ENCODE measurements at places on chromosomes 7 and 10.

- H3K36me3 ChIP-seq, result no peaks in the 10 kb centered on the region
- H3K4me1 ChIP-seq, result no peaks in the 10 kb centered on the region
- no peaks in the 10 kb centered on the region for H3K27me3 ChIP-seq
These were observed 317.6 kb upstream of the PLXDC2 start for GRCh38 chr10:19498393-19499290.

- no peak overlapping the region for H3K4me3 ChIP-seq
- no peaks in the 10 kb centered on the region for H3K36me3 ChIP-seq
- ATAC-seq, result no peak
- peaks cover 14% of the 10 kb centered on the region for H3K4me1 ChIP-seq
- H3K27ac ChIP-seq, result no peak overlapping the region
These were observed 357.1 kb upstream of the AOAH start for GRCh38 chr7:37081436-37081835.

DNA sequence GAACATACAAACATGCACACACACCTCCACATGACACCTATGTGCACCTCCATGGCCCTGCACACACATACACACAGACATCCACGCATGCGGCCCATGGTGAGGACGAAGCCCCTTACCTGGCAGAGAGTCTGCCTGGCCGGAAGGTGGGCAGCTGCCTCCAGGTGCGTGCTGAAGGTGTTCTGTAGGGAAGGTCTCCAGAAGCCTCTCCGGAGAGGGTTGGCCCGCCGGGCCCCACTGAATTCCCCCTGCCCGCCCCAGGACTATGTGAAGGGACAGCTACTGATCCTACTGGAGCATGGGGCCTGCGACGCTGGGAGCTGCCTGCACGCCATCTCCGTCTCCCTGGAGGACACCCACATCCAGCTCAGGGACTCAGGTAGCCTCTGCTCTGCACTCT is 8.5 kb upstream of the ZNF467 start:
- H3K4me1 ChIP-seq, result no peaks in the 10 kb centered on the region
- H3K27ac ChIP-seq, result no peak overlapping the region

- H3K36me3 ChIP-seq, result no peaks in the 10 kb centered on the region
- no peak overlapping the region for H3K4me3 ChIP-seq
- no peak for ATAC-seq
These were observed 4.1 kb upstream of the RNF148 start for GRCh38 chr7:122706836-122707235.

DNA sequence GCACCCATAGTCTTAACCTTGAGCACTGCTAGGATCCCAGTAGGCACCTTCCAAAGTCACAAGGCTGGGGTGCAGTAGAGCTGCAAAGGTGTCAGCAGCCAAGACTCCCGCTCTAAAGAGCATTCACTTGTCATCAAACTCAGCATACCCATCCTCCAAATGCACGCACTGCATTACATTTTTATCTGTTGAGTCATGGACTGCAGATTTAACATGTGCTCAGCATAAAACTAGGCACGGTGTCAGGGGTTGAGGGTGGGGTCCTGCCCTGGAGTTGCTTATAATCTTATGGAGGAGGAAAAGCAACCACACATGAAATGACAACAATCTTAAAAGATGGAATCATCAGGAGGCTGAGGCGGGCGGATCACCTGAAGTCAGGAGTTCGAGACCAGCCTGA is 102.6 kb downstream of the PARP12 start:
- H3K4me1 ChIP-seq, result no peaks in the 10 kb centered on the region
- no peak overlapping the region for H3K27ac ChIP-seq
- H3K27me3 ChIP-seq, result no peaks in the 10 kb centered on the region
- H3K36me3 ChIP-seq, result no peaks in the 10 kb centered on the region

GRCh38 chr10:122638106-122638505 is 61.5 kb downstream of the C10orf120 start:
- H3K4me1 ChIP-seq, result no peaks in the 10 kb centered on the region
- H3K36me3 ChIP-seq, result no peaks in the 10 kb centered on the region
- no peaks in the 10 kb centered on the region for H3K27me3 ChIP-seq
- ATAC-seq, result no peak
- no peak overlapping the region for H3K27ac ChIP-seq

- no peak for ATAC-seq
- no peak overlapping the region for H3K27ac ChIP-seq
- no peaks in the 10 kb centered on the region for H3K27me3 ChIP-seq
- H3K4me3 ChIP-seq, result no peak overlapping the region
These were observed 20.7 kb downstream of the AVL9 start for GRCh38 chr7:32515890-32516550.

DNA sequence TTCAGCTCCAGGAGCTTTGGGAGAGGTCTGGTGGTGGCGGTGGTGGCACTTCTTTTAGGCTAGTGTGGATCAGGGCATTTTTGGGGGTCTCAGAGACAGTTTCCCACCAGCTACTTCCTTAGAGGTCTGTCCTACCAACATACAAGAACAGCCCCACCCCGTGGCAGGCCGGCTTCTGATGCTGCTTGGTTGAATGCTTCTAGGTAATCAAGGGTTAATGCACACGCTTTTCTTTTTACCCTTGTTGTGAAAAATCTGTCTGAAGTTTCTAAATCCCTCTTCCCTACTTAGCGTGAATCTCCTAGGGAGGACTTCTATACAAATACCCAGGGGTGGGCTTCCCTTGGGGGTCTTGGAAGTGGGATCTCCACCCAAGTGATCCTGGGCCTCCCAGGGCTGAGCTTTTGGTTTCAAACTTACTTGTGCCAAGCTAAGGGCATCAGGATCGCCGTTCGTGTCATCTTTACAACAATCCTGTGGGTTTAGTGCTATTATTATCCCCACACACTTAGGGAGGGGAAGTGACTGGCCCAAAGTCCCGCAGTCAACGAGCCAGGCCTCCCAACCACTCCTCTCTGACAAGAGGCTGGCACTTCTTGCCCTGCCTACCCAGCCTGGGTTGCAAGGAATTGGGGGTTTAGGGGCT is 1.7 kb downstream of the SH2B2 start:
- no peaks in the 10 kb centered on the region for H3K36me3 ChIP-seq
- no peak overlapping the region for H3K4me3 ChIP-seq
- ATAC-seq, result no peak
- peaks cover 26% of the 10 kb centered on the region for H3K27me3 ChIP-seq
- H3K27ac ChIP-seq, result no peak overlapping the region
- H3K4me1 ChIP-seq, result peaks cover 12% of the 10 kb centered on the region

DNA sequence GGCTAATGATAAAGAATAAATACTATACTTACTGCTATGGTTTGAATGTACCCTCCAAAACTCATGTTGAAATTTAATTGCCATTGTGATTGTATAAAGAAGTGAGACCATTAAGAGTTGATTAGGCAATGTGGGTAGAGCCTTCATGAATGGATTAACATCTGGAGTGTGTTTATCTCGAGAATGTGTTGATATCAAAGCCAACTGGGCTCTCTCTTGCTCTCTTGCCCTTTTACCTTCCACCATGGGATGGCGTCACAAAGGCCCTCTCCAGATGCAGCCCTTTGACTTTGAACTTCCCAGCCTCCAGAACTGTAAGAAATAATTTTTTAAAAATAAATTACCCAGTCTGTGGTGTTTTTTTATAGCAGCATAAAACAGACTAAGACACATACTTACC is 50.1 kb upstream of the GHITM start:
- no peaks in the 10 kb centered on the region for H3K27me3 ChIP-seq
- no peaks in the 10 kb centered on the region for H3K36me3 ChIP-seq
- no peak for ATAC-seq
- no peak overlapping the region for H3K27ac ChIP-seq
- no peaks in the 10 kb centered on the region for H3K4me1 ChIP-seq
- no peak overlapping the region for H3K4me3 ChIP-seq

DNA sequence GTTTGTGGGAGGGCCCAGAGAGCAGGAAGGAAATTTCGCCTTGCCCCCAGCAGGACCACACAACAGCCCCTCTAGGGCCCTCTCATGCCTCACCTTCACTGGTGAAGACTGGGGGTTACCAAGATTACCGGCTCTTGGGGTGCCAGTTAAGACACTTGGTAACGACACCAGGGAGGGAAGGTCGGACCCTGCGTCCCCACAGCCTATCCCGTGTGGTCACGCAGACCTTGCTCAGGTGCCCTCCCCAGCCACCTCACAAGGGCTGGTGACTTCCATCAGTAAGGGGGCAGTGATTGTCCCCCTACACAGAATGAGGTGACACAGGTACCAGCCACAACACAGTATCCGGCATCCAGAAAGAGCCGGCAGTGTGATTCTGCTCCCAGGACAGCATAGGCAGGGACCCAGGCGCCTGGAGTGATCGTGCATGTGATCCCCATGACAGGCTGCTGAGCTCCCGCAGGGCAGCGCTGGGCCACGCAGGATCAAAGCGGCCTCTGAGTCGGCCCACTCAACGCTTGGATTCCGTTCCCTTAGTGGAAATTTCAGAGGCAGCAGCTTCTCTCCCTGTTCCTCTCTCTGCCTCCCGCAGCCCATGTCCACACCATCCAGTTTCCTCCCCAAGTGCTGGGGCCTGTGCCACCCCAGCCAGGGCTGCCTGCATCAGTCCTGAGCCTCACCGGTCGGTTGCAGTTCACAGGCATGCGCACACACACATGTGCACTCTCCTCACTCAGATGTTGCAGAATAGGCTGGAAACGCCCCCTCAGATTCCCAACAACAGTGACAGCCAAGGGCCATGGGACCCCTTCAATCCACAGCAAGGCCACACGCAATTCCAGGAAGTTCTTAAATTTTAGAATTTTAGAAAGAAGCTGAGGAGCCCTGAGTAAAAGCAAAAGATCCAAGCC is 35.8 kb downstream of the CAMK2B start:
- no peaks in the 10 kb centered on the region for H3K4me1 ChIP-seq
- H3K27ac ChIP-seq, result no peak overlapping the region
- no peaks in the 10 kb centered on the region for H3K36me3 ChIP-seq
- no peak overlapping the region for H3K4me3 ChIP-seq
- peaks cover 22% of the 10 kb centered on the region for H3K27me3 ChIP-seq

DNA sequence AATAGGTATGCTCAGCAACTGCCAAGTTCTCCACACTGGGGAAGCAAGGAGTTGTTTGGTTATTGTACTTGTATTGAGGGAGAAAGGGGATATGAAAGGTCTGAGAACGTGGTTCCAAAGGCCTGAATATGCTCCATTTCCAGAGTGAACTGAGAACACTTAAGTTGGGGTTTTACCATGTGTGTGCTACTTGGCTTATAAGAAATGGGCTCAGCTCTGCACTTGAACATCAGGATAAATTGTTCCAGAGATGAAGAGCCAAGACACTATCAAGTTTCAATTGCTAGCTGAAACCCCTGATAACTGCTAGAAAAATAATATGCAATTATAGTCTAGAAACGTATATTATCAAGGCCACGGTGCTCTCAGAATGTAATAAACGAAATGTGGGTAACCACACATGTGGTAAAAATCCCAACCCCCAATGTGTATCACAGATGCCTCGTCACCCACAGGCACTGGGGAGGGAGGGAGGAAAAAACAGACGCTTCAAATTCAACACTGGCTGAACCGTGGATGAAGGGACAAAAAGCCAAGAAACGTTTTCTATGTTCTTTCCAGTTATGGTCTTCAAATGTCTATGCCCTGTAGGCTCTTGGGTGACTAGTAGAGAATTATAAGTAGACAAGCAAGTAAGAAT is 16.3 kb downstream of the ELMO1 start:
- H3K4me1 ChIP-seq, result no peaks in the 10 kb centered on the region
- ATAC-seq, result no peak
- H3K27ac ChIP-seq, result no peak overlapping the region
- H3K4me3 ChIP-seq, result no peak overlapping the region
- no peaks in the 10 kb centered on the region for H3K36me3 ChIP-seq

DNA sequence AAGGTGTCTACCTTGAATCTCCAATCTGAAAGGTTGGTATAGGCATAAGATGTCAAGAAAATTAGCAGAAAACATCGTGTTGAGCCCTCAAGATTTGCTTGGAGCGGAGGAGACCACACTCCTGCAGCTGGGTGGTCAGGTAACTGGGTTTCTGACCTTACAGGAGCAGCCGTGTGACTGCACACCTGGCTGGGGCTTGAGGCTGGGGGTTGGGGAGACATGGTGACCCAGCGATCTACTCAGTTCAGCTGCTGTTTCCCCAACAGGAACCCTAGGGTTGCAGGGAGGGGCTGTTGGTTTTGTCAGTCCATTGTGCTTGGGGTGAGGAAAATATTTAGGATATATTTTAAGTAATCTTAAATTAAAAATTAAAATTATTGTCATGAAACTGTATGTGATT is 147.0 kb upstream of the ZNF32 start:
- no peak for ATAC-seq
- no peaks in the 10 kb centered on the region for H3K36me3 ChIP-seq
- peaks cover 6% of the 10 kb centered on the region for H3K27me3 ChIP-seq
- no peak overlapping the region for H3K27ac ChIP-seq

GRCh38 chr10:62638062-62638477 is 166.4 kb upstream of the ADO start:
- H3K27ac ChIP-seq, result no peak overlapping the region
- no peaks in the 10 kb centered on the region for H3K27me3 ChIP-seq
- no peaks in the 10 kb centered on the region for H3K36me3 ChIP-seq

DNA sequence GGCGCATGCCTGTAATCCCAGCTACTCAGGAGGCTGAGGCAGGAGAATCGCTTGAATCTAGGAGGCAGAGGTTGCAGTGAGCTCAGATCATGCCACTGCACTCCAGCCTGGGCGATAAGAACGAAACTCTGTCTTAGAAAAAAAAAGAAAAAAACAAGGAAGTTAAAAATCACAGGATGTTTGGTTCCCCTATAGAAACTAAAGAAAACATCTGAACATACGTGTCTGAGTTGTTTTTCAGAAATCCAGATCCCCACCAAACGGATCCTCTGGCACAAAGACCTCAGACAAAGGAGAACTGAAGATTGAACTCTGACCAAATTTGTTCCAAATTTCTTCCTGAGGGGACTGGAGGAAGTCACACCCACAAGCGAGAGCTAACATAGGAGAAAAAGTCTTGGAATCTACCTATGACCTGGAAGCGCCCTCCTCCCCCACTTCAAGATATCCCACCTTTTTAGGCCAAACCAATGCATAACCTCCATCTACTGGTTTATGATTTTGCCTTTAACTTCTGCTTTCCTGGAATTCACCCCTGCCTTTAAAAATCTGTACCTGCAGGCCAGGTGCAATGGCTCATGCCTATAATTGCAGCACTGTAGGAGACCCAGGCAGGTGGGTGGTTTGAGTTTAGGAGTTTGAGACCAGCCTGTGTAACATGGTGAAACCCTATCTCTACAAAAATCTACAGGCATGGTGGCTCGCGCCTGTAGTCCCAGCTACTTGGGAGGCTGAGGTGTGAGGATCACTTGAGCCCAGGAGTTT is 19.7 kb upstream of the SIRT1 start:
- no peak overlapping the region for H3K27ac ChIP-seq
- no peaks in the 10 kb centered on the region for H3K27me3 ChIP-seq
- no peaks in the 10 kb centered on the region for H3K4me1 ChIP-seq
- no peak overlapping the region for H3K4me3 ChIP-seq
- ATAC-seq, result no peak
- H3K36me3 ChIP-seq, result no peaks in the 10 kb centered on the region

GRCh38 chr7:46156086-46156485 is 235.0 kb upstream of the IGFBP3 start:
- ATAC-seq, result no peak
- H3K27ac ChIP-seq, result no peak overlapping the region
- no peaks in the 10 kb centered on the region for H3K4me1 ChIP-seq
- H3K4me3 ChIP-seq, result no peak overlapping the region
- no peaks in the 10 kb centered on the region for H3K36me3 ChIP-seq
- H3K27me3 ChIP-seq, result no peaks in the 10 kb centered on the region

GRCh38 chr7:150993511-150993910 is 2.7 kb downstream of the NOS3 start:
- peak; percentile 46 for ATAC-seq
- H3K36me3 ChIP-seq, result peaks cover 2% of the 10 kb centered on the region
- peaks cover 5% of the 10 kb centered on the region for H3K4me1 ChIP-seq
- H3K4me3 ChIP-seq, result no peak overlapping the region
- peaks cover 13% of the 10 kb centered on the region for H3K27me3 ChIP-seq
- peak overlapping the region; percentile 53 for H3K27ac ChIP-seq

- no peak for ATAC-seq
- no peaks in the 10 kb centered on the region for H3K4me1 ChIP-seq
- H3K27ac ChIP-seq, result no peak overlapping the region
- H3K27me3 ChIP-seq, result peaks cover 11% of the 10 kb centered on the region
- no peak overlapping the region for H3K4me3 ChIP-seq
These were observed 139.7 kb downstream of the ELFN1 start for GRCh38 chr7:1809601-1810258.
